ENCODE measurements at places on chromosomes 2 and 18. TPM values are rescaled to one million over a fixed set of nuclear protein-coding genes. Genes with fewer than 3 reads are reported as not detected.

Gene CROCC2
- total RNA-seq, result 0.41 TPM

DNA sequence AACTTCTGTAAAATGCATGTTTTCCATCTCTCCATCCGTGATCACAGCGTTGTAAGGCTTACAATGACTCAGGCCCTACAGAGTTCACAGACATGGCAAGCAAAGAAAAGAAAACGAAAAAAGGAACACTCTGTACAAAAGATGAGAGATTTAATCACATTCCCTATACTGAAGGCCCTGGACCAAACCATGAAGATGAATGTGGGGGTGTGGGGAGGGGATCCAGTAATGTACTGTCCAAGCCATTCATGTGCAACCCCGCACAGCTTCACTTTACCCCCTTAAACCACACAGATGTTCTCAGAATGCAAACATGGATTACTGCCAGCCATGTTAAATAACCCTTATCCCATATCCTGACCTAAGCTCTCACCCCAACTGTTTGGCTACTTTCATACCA is 391.1 kb downstream of the NCKAP5 start:
- DNase-seq, result no peak

DNA sequence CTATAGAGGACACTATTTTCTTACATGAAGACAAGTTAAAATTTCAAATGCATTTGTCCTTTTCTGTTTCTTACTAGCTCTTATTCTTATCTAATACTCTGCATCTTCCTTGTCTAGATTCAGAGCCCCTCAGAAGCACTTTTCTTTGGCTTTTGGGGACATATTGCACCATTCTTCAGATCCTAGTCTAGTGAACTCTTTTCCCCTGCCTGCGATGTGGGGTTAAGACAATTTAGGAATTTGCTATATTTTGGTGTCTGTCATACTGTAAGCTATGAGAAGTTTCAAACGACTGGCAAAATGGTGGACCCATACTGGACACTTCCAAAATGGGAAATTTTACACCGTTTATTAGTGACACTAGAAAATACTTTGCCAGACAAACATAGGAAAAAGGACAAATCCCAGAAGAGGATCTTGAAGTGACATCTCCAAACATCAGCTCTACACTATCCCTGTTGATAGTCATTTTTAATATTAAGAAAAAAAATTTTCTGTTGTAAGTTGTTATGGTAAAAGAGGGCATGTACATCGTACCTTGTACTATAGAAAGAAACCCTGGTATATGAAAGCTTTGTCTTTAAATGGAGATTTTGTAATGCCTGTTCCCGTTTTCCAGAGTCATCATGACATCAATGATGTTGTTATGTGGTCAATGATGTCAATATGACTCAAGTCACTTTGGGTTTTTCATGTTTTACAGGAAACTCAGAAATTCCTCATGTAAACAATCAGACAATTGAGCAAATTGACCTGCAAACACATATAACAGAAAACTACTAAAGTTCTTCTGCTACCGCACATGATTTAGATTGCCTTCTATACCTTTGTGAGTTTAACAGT is 4.4 kb upstream of the KYNU start:
- peak; percentile 84 for DNase-seq

Gene STAM2
- 62.0 TPM for total RNA-seq

DNA sequence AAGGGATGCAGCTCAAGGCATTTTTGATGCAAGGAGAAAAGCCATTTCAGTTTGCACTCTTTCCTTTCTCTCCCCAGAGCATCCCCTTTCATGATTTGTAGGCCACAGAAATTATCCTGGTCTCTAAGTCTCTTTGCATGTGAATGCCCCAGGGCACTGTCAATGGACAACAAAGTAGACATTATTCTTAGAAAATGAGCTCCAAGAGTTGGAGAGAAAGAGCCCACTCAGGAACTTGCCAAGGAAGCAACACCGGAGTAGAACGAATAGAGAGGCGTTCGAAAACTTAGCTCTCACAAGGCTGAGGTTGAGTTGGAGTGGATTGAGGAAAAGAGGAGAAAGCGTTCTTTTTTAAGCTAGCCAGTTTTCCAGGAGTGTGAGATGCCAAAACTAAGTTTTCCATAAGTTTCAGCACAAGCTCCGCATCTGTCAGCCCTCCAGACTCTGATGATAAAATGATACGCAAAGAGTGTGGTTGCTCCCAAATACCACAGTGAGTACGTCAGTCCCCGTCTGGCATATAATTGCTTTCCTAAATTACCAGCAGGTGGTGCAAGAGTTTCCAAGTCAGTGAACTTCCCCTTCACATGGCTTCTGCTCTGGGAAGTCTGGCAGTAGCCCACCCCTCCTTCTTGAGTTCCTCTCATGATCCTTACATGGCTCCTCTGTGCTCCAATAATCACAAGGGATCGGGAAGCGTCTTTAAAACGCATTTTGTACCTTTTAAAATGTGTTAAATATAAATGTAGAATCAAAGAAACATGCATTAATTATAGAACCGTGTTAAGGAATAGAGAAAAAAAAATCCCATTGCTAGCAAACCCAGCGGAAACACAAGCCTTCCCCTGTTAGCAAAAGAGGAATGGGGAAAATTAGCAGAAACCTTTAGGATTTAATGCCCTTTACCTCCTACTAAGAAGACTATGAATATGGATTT is 1060.6 kb upstream of the FANCL start:
- peak; percentile 49 for DNase-seq

- no peak for DNase-seq
These were observed 164.2 kb upstream of the ETAA1 start for GRCh38 chr2:67232936-67233335.

DNA sequence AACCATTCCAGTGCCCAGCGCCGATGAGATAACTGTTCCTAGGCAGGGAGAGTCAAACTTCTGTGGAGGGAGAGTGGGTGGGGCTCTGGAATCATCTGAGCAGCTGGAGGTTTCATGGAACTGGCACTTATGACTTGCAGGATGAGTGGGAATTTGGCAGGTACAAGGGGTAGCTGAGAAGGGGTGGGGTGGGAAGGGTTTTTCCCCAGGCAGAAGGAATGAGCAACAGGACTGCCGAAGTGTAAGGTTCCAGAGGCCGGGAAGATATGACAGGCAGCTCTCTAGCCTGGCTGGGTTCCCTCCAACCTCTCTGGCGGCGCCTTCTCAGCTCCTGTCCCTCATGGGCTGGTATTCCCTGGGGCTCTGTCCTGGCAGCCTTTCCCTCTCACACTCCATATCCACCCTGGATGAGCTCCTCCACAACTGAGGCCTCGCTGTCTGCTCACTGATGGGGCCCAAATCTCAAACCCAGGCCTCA is 2.5 kb upstream of the TET3 start:
- peak; percentile 88 for DNase-seq

Gene NT5C1B
- not detected for total RNA-seq
